Hematopoietic multipotent progenitor cell (in vitro differentiated cells): ENCODE measurements at places on chromosomes 12 and 14. TPM values are rescaled to one million over a fixed set of nuclear protein-coding genes. Genes with fewer than 3 reads are reported as not detected.

The BCL11B gene
- total RNA-seq, result under 0.01 TPM

The SH2B3 gene
- total RNA-seq, result 26.4 TPM

The TCL1B gene
- total RNA-seq, result not detected

The SYT1 gene
- 0.81 TPM for total RNA-seq

The WASHC3 gene
- total RNA-seq, result 38.8 TPM

The CCDC91 gene
- 21.0 TPM for total RNA-seq

The HOXC6 gene
- not detected for total RNA-seq

The ZC2HC1C gene
- total RNA-seq, result 0.54 TPM

The MYL2 gene
- total RNA-seq, result not detected

The NXPH4 gene
- not detected for total RNA-seq

The ZFHX2 gene
- total RNA-seq, result 0.81 TPM

The PTPRQ gene
- not detected for total RNA-seq

The DIO2 gene
- under 0.01 TPM for total RNA-seq

DNA sequence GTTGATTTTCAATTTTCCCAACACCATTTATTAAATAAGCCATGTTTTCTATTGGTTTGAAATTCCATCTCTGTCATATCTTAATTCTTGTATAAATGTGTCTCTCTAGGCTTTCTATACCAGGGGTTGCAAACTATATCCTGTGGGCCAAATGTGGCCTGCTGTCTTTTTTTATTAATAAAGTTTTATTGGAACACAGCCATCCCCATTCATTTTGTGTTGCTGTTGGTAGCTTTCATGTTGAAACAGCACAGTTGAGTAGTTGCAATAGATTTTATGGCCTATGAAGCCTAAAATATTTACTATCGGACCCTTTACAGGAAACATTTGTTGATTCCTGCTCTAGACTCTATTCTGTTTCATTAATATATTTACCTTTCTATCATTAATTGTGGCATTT lies 9.4 kb downstream of the HCFC2 start:
- no peak for DNase-seq

- no peak for DNase-seq
Observed at GRCh38 chr12:130164936-130165335, 2.7 kb downstream of the FZD10 start.

DNA sequence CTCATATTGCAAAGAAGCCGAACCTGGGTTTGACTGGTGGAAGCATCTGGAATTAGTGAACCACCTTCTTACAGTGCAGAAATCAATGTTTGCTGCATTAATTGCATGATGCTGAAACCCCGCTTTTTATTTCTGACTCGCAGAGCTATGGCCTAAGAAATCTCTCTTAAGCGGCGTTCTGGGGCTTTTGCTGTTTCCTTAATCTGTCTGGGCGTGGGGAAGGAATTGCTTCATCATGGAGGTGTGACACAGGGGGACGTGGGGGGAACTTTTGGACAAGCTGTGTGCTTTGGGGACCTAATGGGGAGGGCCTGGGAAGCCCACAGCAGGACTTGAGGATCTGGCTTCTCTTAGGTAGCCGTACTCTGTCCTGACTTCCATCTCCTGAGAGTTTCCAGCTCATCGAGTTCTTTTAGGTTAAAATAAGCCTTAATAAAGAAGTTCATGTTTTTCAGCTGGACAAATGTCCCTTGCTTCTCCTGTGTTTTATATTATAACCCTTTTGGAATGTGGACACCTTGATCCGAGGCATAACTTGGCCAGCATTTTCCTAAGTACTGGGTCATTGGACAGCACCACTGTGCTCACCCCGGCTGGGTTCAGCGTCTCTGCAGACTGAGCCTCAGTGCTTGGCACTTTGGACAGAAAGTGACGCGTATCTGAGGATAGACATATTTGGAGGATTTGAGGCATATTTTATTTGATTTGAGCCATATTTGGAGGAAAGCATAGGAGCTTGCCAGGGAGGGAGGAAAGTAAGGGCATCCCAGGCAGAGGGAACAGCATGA lies 192.1 kb upstream of the MYL2 start:
- peak; percentile 40 for DNase-seq

DNA sequence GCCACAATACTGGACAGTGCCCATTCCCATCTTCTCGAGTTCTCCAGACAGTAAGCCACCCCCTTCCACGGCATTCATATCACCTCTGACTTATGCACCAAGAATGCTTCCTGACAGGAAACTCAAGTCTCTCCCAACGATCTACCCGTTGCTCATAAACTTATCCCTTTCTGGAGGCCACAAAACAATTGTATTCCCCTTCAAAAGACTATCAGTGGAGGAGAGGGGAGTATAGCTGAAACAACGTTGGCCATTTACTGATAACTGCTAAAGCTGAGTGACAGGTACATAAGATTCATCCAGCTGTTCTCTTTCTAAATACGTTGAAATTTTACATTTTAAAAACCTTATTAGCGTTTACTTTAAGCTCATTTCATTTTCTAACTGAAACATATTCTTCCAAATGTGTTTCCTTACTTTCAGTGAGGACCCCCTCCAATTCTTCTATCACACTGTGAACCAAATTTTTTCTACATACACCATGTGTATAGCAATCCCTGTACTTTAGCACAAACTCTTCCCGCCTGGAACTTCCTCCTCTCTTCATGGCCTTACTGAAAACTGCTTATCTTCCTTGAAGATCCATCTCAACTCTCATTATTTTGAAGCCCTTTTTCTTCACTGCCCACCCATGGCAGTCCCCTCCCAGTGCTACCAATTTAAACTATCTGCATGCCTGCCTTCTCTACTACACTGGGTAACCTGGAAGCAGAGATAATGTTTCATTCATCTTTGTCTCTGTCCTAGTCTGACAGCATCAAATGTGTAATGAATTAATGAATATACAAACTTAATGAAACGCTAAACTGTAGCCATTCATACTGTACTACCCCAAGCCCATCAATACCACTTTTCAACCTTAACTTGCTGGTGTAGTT lies 28.8 kb downstream of the ATXN2 start:
- no peak for DNase-seq

DNA sequence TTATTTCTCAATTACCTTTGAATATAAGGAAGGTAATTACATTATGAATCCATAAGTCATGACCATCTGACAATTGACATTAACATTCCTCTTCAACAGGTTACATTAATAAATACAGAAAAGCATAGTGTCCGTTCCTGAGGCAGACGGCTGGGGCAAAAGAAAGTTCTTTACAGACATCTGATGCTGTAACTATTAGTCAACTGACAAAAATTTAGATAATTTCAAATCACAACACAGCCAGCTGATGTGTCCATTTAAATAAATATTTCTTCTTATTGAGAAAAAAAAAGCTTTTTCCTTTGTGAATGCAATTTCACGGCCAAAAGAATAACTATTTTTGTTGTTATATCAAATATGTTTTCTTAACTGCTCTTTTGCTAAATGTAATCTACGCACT lies 9.2 kb upstream of the PYROXD1 start:
- no peak for DNase-seq

DNA sequence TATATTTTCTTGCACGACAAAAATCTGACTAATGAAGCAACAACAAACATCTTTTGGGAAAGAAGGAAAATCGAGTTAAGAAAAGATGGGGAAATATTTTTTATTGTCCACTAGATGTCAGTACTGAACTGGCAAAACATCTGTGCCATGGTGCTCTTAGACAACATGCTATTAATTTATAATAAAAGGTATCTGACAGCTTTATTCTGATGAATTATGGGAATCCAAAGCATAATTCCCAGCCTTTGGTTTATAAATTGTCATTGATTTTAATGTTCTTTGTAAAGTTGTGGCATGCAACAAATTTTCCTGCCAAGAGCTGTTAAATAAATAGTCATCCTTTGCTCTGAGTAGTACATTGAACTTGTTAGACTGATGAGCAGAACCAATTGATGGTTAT lies 231.2 kb downstream of the ETNK1 start:
- no peak for DNase-seq

DNA sequence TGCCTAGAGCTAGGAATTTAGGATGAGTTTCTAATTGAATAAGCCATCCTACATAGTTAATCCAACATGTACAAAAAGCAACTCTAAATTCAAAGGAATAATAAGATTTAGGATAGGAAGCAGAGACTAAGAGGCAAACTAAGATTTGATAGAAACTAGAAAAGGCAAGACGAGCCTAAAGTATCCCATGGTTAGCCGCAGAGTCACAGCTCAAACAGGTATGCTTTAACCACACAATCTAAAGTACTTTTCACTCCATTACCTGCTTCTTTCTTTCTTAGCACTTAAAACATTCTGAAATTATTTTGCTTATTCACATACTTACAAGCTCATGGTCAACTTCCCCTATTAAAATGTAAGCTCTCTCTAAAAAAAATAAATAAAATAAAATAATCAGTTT lies 51.8 kb downstream of the OTOGL start:
- no peak for DNase-seq

DNA sequence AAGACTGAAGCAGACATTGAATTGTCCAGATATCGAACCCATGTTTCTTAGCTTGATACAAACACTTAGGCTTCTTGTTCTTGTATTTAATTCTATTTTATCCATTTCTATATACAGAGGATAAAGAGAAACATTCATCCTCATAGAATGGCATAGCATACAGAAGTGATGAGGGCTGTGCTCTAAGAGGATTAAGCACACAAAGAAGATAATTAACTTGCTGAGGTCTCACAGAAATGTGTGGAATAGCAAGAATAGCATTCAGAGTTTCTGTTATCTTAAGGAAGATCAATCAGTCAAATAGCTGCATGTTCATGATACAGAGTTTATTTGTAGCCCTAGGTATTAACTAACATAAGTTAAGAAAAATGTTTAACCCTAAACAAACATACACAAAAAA lies 27.3 kb upstream of the STRAP start:
- DNase-seq, result no peak

- DNase-seq, result no peak
Observed at GRCh38 chr12:68138480-68138879, 21.1 kb downstream of the IFNG start.

DNA sequence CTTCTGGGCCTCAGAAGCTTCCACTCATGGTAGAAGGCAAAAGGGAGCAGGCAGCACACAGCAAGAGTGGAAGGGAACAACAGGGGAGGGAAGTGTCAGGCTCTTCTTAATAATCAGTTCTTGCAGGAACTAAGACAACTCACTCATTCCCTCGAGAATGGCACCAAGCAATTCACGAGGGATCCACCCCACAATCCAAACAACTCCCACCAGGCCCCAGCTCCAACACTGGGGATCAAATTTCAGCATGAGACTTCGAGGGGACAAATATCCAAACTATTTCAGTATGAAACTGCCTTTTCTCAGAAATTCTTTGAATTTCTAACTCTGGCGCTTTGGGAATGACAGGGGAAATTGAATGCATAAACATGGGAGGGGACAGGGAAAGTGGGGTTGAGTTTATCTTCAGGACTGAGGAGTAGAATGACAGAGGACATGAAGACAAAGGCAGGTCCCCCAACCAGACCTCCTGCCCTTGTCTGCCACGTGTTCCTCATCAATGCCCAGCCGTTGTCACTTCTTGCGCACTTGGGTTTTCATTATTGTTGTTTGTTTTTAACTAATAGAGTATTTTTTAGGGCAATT lies 24.6 kb upstream of the APOF start:
- DNase-seq, result no peak

- no peak for DNase-seq
Observed at GRCh38 chr12:23617749-23618148, 331.7 kb downstream of the SOX5 start.

DNA sequence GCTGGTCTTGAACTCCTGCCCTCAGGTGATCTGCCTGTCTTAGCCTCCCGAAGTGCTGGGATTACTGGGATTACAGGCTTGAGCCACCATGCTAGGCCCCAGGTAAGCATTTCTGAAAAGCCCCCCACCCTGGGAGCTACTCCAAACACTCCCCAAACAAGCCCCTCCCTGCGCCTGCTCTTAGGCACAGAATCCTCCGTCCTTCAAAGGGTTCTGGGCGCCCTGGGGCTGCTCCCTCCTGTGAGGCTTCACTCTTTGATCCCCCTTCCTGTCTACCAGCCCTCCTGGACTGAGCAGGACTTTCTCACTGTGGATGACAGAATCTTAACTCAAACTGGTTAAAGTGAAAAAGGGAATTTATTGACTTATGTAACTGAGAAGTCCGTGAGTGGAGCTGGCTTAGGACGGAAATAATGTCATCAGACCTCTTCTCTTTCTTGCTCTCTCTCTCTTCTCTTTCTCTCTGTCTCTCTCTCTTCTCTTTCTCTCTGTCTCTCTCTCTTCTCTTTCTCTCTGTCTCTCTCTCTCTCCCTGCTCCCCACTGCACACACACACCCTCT lies 66.9 kb upstream of the CLMN start:
- DNase-seq, result no peak

DNA sequence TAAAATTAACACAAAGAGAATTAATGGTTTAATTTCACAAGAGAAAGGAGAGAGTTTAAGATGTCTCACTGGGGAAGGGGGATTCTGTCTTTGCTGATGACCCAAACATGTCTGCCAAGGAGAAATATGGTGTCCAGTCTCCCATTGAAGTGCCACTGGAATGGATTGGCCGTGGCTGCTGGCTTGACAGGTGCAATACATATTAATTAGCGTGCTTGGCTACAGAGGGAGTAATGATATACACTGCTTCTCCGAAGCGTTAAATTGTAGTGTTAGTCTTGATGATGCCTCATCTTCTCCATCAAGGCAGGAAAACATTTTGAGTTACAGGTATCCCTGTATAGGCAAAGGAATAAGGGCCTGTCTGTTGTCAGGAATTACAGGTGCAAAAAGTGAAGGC lies 393.4 kb upstream of the TMPO start:
- no peak for DNase-seq

DNA sequence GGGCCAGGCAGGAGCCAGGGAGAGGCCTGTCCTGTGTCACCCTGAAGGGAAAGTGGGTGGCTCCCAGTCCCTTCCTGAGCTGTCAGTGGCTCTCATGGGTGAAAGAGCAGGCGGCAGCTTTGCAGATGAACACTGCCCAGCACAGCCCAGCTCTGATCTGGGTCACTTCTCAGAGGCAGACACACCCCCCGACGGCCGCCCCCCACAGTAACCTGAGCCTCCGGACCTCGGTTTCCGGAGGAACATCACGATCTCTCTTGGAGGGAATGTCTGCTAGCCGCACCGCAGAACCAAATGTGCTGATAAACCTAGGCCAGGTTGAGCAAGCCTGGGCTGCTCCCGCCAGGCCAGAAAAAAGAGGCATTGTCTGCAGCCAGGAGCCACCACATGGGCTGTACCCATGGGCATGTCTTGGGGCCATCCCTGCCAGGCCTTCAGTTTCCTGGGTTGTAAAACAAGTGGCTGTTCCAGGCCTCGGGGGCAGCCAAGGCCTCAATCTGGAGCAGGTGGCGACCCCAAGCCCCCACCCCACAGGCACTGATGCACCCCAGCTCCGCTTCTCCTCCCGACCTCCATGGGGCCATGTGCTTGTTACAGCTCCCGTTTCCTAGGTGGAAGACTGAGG lies 57.6 kb downstream of the NCOR2 start:
- no peak for DNase-seq

GRCh38 chr14:54603362-54603761 lies 36.4 kb downstream of the SAMD4A start:
- no peak for DNase-seq

DNA sequence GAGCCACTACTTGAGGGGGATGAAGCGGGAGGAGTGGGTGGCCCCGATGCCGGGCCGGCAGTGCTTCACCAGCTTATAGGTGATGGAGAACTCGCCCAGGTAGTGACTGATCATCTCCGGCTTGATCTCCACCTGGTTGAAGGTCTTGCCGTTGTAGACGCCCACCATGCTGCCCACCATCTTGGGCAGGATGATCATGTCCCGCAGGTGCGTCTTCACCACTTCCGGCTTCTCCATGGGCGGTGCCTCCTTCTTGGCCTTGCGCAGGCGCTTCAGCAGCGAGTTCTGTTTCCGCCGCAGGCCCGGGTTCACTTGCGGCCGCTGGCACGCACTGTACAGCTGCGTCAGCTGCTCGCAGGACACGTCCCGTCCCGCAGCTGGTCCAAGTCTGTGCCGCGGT lies 3.4 kb downstream of the TIGAR start:
- no peak for DNase-seq

GRCh38 chr12:81759190-81760051 lies at the start of gene PPFIA2:
PPFIA2 (minus strand) TSS chr12:81759350.
- peak; percentile 8 for DNase-seq
